Stimulated activated naive CD8-positive, alpha-beta T cell treated with anti-CD3 and anti-CD28 coated beads, Interleukin-15, amount 100 ng/mL, for 72 hours (primary cell): ENCODE measurements at places on chromosomes 2 and 18.

DNA sequence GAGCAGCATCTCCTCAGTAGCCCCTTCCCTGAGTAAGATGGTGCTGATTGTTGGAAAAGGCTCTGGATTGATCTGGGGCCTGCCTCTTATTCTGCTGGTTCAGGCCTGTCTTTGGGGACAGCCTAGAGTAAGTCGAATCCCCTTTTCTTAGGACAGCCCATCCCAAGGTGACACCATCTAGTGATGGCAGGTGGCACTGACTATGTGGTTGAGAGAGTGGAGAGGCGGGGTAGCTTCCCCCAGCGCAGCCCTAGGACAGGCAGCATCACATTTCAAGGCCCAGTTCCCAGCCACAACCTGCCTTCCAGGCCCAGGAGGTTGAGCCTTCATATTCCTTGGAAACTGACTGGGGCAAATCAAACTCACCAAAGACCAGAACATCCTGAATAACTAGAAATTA, 69.1 kb upstream of the B3GNT7 start:
- DNase-seq = no peak

DNA sequence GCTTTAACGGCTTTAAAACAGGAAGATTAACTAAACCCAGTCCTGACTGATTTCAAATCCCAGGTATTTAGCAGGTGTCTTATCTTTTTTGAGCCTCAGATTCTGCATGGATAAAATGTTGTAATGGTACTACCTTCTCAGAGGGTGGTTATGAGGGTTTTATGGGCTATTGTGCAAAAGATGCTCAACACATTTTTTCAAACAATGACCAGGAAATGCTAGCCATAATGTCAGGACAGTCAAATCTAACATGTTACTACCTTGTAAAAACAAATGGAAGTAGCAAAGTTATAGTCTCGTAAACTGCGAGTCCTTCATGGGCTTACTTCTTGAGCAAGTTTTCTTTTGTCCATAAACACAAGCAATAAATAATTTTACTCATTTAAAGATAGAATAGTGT, 162.1 kb upstream of the TFPI start:
- DNase-seq = no peak

DNA sequence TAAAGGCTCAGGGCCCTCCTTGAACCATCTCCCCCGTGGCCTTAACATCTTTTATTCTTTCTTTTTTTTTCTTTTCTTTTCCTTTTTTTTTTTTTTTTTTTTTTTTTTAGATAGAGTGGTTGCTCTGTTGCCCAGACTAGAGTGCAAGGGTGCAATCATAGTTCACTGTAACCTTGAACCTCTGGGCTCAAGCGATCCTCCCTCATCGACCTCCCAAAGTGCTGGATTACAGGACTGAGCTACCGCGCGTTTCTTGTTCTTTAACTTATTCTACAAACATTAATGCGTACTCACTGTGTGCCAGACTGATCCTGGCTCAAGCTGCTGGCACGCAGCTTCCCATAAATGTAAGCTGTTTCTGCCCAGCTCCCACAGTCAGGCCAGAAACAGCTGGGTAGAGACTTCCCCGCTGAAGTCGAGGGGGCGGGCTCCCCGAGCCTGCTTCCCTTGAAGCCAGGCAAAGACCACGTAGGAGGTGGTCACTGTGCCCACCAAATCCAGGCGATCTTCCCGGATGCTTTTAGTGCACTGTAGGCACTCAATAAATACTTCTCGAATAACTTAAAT, 29.2 kb upstream of the ATP6V1B1 start:
- no peak for DNase-seq

GRCh38 chr2:100767810-100768806, 51.8 kb upstream of the NPAS2 start:
- DNase-seq = no peak

DNA sequence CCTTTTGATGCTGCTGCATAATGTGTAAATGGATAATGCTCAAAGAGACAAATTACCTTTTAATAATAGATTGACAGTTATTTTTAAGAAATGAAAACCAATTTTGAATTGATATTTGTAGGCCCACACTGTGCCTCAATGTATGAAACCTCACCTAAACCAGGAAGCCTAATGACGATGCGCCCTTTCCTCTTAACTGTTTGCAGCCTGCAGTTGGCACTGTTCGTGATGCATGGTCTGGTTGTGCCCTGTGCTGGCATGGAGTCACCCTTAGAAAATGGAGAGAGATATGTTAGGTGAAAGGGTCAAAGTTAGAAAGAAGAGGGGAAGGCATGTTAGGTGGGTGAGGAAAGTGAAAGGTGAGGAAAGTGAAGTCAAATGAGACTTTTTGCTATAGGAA, 390.2 kb downstream of the PTPRM start:
- DNase-seq = no peak

GRCh38 chr2:46878886-46879285, 36.7 kb downstream of the MCFD2 start:
- no peak for DNase-seq

DNA sequence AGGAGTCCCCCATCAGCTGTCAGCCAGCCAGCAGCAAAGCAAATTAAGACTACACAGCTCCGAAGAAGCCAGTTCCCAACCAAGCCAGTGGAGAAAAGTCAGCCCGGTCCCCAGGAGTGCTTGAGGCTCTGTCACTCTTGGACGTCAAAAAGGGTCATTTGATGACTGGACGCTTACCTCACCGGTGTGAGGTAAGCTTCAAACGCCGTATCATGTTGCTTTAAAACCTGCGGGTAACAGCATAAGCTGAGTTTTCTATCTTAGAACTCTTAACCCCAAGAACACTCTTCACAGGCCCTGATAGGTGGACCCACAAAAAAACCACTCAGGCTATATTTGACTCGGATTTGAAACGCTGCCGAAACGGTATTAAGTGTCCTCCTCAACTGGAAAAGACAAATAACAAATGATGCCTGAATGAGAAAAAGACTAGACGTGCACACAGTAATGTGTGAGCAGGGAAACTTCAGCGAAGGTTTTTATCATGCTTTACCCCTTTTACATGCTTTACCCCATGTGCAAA, 682 bp upstream of the LNPK start:
- DNase-seq = no peak

DNA sequence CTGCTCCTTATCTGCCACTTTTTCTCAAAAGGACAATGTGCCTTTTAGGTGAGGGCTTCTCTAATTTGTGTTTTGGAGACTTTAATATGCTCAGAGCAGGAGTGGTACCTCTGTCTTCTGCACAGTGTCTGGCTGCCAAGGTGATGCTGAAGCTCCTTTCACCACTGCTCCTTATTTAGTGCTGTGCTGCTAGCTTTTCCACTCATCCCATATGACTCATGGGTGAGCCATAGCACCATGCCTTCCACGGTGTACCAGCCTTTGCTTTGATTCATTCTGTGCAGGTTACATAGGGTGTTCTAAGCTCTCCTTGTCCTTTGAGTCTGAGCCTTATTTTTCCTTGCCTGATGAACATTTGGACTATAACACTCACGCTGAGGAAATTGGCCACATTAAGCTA, 202.4 kb downstream of the ARL6IP6 start:
- DNase-seq = no peak

GRCh38 chr2:103289105-103289725, 527.4 kb downstream of the TMEM182 start:
- no peak for DNase-seq

DNA sequence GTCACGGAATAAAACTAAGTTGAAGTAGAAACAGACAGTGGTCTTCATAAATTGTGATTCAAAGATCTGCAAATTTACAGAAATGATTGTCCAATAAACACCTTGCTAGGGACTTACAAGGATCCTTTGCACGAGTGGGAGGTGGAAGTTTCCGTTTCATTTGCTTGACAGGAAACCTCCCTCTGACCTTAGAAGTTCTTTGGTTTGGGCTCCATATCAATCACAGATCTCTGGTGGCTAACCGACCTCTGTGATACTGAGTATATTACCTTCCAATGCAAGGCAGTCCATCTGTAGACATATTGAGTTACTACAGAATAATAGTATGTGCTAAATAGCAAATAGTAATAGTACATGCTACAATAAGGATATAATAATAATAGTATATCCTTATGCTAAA, 33.7 kb upstream of the RNF152 start:
- peak; percentile 68 for DNase-seq

DNA sequence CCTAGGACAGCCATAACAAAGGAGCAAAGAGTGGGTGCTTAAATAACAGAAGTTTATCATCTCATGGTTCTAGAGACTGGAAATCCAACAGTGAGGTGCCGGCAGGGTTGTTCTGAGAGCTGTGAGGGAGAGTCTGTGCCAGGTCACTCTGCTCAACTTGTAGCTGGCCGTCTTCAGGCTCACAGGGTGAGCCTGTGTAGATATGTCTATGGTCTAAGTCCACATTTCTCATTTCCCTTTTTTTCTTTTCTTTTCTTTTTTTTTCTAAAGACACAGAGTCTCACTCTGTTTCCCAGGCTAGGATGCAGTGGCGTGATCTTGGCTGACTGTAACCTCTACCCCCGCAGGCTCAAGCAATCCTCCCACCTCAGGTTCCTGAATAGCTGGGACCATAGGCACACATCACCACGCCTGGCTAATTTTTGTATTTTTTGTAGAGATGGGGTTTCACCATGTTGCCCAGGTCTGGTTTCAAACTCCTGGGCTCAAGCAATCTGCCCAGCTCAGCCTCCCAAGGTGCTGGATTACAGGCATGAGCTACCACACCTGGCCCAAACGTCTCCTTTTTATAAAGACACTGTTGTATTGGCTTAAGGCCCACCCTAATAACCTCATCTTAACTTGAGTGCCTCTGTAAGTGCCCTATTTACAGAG, 142.2 kb downstream of the SP3 start:
- no peak for DNase-seq

- DNase-seq = no peak
These were observed 35.1 kb downstream of the SANBR start for GRCh38 chr2:61100801-61101200.

- no peak for DNase-seq
These were observed 53.5 kb downstream of the RASGRP3 start for GRCh38 chr2:33529771-33530481.
